ENCODE measurements at places on chromosomes 7 and 10. TPM values are rescaled to one million over a fixed set of nuclear protein-coding genes. Genes with fewer than 3 reads are reported as not detected.
A peak's percentile ranks its signal among the peaks of the same experiment; 100 is the strongest.

GRCh38 chr7:26375726-26376174 is 84.1 kb downstream of the SNX10 start:
- peak; percentile 9 for DNase-seq

- no peak for DNase-seq
Observed at GRCh38 chr7:20865684-20866083, 79.0 kb upstream of the SP8 start.

CYP2C19 gene
- total RNA-seq = not detected

- DNase-seq = no peak
Observed at GRCh38 chr10:110118891-110119621, 88.3 kb upstream of the MXI1 start.

GRCh38 chr7:2108501-2109250 is 124.1 kb downstream of the MAD1L1 start:
- no peak for DNase-seq

GRCh38 chr7:151851145-151851751 is 25.7 kb downstream of the PRKAG2 start:
- peak; percentile 56 for DNase-seq

LDB3 gene
- total RNA-seq = under 0.01 TPM

- no peak for DNase-seq
Observed at GRCh38 chr7:90648834-90649233, 52.7 kb downstream of the CDK14 start.

- DNase-seq = no peak
Observed at GRCh38 chr10:97589479-97589878, at the start of gene C10orf62. Gene C10orf62 (plus strand): TSS chr10:97589721. CDS start chr10:97589898, 177 bp downstream.

DNA sequence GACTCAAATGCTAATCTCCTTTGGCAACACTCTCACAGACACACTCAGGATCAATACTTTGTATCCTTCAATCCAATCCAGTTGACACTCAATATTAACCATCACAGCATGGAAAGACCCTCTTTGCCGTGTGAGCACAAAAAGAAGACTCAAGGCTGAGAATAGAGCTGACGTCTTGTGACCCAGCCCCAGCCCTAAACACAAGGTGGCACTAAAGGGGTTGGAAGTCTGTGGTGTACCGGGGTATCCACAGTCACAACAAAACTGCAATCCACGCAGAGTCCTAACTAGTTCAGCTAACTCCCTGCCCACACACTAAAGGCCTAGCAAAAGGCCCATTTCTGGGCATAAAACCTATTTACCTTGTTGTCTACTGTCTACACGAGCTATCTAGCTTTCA is 200.1 kb downstream of the ACTR3B start:
- DNase-seq = no peak

- DNase-seq = no peak
Observed at GRCh38 chr10:118842843-118843624, 88.3 kb upstream of the CACUL1 start.

PRTFDC1 gene
- 11.4 TPM for total RNA-seq

DNA sequence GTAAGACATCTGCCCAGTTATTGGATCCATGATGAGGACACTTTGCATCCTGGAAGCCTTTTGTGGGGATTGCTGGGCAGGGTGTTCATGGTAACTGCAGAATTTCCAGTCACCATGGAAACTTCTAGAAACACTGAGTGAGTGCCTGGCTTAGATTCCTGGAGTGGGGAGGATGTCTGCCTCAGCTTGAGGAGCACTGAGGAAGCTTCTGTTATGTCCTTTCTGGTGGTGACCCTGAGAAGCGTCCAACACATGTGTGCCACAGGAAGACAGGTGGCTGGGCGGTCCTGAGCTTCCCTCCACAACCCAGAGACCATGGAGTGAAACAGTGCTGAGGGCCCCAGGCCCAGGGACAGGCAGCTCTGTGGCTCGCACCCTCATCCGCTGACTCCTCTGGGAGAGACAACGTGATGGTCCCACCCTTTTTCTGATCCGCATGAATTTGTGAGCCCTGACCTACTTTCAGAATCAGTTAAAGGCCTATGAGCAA is 191.8 kb upstream of the CXCL12 start:
- peak; percentile 50 for DNase-seq
